ENCODE measurements at places on chromosomes 1 and 21.

GRCh38 chr1:169670836-169671235 is 40.6 kb downstream of the SELL start:
- no peak for DNase-seq

GRCh38 chr1:94578856-94579255 is 37.3 kb upstream of the F3 start:
- DNase-seq, result no peak

DNA sequence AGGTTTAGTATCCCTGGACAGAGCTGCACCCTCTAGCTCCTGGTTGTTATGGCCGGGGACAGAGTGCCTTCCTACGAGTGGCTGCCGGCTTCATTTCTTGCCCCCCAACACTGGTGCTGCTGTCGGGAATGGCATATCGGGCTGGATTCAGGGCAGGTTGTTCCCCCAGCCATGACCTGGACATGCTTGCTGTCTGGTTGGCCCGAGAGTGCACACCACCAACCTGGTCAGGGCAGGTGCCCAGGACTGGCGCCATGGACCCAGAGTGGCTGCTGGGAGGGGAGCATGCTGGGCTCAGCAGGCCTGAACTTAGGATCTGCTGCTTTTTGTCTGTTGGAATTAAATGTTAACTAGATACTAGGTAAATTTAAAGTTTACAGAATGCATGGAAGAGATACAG is 21.8 kb downstream of the H6PD start:
- no peak for DNase-seq

DNA sequence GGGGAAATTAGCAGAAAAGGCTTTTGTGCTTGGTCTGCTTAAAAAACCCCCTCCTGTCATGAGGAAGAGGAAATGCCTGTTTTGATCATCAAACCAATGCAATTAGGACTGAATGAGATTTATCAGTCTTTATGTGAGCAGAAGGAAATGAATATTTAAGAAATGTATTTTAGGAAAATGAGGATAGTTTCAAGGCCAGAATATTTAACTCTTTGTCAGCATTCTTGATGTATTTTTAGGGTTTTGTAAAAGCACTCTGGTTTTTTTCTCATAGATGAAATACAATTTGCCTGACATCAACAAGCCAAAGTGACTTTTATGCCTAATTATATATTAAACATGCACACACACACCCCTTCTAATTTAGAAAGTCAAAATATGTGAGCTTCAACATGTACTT is 213.8 kb downstream of the GRIK1 start:
- DNase-seq, result no peak

DNA sequence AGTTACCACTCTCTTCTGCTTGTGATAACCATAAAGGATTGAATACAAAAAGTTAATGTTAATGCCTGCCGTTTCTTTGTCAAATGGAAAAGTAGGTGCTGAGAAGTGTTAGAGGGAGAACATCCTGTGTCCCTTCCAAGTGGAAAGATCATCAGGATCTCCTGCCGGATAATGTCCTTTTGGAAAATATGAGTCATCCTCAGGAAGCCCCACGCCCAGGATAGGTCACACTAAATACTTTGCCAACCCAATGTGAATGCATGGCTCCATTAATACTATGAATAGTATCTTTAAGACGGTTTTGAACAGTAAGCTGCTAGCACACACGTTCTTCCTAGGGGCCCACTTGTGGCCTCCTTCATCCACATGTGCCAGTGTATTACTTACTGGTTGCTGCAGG is 279.5 kb downstream of the ZNF326 start:
- DNase-seq, result no peak

- no peak for DNase-seq
Measured at GRCh38 chr1:221414772-221415539, 326.9 kb downstream of the DUSP10 start.

DNA sequence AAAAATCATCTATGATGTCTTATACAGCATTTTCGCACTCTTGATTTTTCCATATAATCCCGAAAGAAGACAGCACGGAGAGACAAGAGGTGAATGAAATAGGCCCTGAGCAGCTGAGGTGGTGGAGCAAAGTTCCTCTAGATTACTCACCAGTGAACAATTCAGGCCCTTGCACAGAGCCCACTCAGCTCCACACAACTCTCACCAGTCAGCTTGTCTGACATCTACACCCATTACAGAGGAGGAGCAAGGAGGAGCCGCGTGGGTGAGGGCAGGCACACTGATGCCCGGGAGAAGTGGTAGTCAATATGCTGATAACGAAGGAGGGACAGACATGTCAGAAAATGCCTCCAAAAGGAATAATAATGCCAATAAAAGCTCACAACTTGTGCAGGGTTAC is 59.9 kb downstream of the DNM3 start:
- peak; percentile 42 for DNase-seq

- no peak for DNase-seq
Measured at GRCh38 chr21:33948096-33948950, 32.7 kb upstream of the ATP5PO start.

GRCh38 chr21:42892582-42892930 is 553 bp upstream of the NDUFV3 start:
- no peak for DNase-seq

DNA sequence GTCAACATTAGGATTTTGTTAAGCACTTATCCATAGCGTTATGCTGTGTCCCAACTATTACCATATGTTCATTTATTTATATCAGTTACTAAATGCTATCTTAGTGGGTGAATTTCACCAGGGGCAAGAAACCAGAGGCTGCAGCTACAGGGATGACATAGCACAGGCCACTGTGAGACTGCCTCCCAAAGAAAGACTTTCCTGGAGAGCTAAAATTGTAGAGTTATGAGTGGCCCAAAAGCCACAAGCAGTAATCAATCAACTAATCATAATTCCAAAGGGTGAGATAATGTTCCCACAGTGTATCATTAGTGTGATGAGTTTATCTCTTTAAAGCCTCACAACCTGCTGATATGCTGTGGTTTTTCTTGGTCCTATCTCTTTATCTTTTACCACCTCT is 3.8 kb upstream of the TGFB2 start:
- no peak for DNase-seq

GRCh38 chr1:229479660-229480399 is 28.3 kb downstream of the NUP133 start:
- no peak for DNase-seq

GRCh38 chr1:24714859-24715520 is 30.3 kb upstream of the CLIC4 start:
- no peak for DNase-seq

DNA sequence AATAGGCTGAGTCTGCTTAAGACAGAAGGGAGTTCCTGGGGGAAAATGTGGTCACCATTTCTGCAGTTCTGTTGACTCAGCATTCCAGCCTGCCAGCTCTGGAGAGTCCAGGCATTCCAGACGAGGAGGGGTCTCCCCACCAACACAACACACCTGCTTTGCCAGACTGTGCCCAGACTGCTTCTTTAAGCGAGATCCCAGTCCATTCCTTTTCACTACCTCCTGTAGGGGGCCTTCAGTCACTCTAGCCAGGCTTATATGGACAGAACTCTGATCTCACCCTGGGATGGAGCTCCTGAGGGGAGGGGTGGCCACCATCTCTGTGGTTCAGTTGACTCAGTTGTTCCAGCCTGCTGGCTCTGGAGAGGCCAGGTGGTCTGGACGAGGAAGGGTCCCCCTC is 48.5 kb downstream of the UBE2U start:
- DNase-seq, result no peak

DNA sequence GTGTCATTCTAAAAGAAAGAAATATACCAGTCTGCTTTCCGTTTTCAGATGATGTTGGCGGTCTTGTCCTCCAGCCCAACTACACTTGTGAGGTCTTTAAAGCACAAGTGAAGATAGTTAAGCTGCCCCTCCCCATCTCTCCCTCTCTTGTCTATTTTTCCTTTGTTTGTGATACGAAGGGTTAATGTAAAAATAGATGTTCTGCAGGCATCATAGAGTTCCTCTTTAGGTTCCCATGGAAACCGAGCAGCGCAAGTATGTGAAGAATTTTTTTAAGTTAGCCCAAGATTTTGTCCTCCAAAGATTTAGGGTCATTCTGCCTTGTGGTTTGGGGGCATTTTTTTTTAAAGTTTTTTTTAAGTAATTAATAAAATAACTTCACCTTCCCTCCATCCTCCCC is 232.4 kb upstream of the AJAP1 start:
- no peak for DNase-seq

DNA sequence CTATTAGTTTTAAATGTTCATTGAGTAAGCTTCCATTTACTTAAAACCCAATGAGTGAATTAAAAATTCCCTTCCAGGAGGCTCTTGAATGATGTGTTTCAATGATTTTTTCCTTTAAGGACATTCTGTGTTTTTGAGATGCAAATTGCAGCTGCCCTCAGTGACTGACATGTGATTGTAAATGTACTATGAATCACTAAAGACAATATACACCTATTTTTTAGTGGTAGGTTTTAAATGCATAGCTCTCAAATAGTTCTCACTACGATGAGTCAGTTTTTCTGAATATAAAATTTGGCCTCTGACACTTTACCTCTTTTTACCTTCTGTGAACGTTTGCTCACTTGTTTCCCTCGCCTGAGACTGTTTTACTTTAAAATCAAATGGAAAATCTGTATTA is 204.7 kb downstream of the BARHL2 start:
- no peak for DNase-seq

DNA sequence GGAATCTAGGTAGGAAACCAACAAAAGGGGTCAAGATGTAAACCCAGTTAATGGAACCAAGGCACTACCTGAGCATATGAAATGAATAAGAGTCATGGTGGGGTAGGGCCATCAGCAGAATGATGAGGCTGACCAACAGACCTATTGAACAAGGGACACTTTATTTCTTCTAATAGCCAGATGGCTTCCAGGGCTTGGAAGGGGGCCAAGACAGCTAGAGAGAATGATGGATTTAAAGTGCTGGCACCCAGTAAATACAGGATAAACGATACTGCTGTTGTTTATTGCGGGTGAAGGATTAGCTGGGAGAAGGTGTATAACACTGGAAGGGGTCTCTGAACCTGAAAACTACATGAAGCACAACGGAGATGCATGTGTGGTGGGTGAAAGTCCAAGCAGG is 15.6 kb downstream of the DDAH1 start:
- DNase-seq, result no peak

- DNase-seq, result no peak
Measured at GRCh38 chr1:56973923-56974742, 8.3 kb upstream of the C8B start.

DNA sequence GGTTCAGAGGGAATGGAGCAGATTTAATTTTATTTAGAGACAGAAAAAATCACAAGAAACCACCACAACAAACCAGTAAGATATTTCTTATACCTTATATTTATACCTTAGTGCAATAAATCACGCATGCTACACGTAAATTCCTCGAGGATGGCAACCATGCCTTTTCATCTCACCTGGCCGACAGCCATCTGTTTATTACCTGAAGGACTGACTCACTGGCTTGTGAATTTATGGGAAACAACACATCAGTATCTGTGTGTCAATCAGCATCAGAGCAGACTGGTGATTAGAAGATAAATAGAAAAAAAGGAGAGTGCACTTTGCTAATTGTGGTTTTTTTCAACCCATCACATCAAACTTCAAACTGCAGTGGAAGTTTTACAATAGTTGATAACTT is 58.4 kb downstream of the S1PR1 start:
- DNase-seq, result peak; percentile 83

- DNase-seq, result no peak
Measured at GRCh38 chr1:36124404-36125128, 456 bp downstream of the COL8A2 start.

- DNase-seq, result no peak
Measured at GRCh38 chr21:30448514-30448913, 8.4 kb downstream of the KRTAP15-1 start.

GRCh38 chr1:117162816-117163215 is 41.3 kb upstream of the TRIM45 start:
- no peak for DNase-seq

GRCh38 chr1:208208132-208208487 is 36.1 kb downstream of the PLXNA2 start:
- no peak for DNase-seq
